NCI-H2029 treated with DMSO at 0.1 percent for 48 hours (cell line): ENCODE measurements at places on chromosomes 11 and 22.

- DNase-seq, result no peak
Measured at GRCh38 chr22:49514641-49515040, 313.0 kb downstream of the BRD1 start.

DNA sequence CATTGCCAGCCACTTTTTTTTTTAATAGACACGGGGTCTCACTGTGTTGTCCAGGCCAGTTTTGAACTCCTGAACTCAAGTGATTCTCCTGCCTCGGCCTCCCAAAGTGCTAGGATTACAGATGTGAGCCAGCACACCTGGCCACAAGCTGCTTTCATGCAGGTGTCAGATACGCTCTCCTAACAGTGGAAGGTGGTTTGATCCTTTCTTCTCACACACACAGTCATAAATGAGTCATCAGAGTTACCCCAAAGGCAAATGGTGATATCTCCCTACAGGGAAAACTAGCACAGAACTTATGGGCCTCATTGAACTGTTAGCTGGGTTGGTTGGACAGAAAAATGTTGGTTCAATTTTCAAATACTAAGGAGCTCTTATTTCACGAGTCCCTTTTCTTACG lies 38.2 kb upstream of the UBASH3B start:
- no peak for DNase-seq

DNA sequence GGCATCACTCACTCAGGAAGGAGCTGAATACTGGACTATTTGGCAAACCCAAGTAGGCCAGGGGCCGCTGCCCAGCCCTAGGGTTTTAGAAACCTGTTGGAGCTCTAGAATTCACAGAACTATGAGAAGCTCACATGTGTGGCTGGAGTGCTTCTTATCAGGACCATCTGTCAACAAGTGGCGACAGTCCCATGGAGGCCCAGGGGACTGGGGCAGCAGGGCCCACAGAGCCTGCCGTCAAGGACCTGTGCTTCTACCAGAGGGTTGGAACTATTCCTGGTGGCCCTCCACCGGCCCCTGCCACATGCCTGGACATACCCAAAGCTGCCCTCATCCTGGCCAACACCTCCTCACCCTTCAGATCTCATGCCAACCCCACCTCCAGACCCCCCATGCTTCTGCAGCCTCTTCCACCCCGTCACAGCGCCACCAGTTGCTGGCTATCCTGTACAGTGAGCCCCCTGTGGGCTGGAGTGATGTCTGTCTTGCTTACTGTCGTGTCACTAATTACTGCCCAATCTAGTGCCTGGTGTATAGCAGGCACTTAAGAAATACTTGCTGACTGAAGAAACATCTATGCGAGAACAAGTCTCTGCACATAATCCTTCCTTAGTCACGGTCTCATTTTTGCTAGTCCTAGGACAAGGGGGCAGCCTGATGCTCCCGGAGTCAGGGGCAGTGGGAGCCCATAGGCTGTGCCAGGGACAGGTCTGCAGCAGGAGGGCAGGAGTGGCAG lies 27.2 kb upstream of the RASL10A start:
- no peak for DNase-seq

- peak; percentile 97 for DNase-seq
Measured at GRCh38 chr11:34667810-34668582, 47.1 kb downstream of the EHF start.

DNA sequence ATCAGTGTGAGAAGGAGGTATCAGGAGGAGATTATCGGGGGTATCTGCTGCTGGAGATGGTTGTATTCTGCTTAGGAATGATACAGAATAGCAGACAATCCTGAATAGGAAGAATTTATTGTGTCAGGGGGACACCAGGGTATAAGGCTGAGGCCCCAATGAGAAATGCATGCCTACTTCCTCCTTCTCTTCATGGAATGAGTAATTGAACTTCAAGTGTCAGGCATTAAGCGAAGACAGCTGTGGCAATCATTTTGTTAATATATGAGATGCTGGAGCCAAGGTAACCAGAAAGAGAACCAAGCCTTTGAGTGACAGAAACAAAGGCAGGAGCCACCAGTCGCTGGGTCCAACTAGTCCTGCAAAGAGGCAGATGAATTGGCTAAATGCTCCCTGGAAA lies 49.1 kb downstream of the KIRREL3 start:
- no peak for DNase-seq

DNA sequence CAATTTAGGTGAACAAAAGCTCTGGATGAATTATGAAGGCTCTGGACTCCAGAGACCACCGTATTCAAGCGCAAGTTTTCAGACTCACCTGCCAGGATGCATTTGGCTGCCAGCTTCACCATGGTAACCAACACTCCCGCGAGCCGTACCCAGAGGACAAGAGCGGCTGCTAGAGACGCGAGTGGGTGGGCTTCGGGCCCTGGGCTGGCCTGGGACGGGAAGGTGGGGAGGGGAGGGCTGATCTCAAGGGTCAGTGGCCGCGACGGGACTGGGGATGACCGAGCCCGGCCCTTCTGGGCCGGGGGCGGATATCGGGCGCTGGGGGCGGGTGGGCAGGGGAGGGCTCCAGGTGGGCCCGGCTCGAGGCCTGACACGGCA lies 344 bp downstream of the IFT27 start:
- DNase-seq, result no peak

DNA sequence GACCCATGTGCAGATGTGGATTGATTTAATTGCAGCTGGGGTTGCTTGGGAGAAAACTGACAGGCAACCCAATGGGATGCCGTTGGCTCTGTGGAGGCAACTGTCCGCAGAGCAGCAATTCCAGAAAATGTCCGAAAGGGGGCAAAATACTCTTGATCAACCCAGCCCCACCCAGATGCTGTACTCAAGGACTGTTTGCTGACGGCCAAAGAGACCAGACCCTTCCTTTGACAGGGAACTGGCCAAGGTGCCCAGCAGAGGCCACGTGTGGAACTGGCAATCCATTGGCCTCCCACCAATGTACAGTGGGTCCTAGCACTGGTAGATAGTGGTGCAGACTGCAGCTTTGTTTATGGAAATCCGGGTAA lies 29.7 kb upstream of the KCNA4 start:
- DNase-seq, result no peak

DNA sequence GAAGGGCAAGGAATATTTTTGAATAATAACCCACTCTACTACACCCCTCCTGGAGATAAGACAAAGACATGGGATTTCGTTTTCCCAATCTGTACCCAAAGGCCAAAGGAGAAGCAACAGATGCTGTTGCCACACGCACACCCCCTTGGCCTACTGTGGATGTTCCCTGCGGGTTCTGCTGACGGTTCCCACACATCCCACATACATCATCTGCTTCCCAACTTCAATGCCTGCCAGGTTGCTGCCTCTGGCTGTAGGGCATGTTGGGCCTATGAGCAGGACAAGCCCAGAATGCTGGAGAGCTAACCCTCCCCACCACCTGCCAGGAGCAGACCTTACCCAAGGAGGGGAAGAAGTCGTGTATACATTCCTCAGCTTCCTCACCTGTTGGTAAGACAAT lies 13.6 kb upstream of the RBFOX2 start:
- no peak for DNase-seq

- peak; percentile 93 for DNase-seq
Measured at GRCh38 chr11:123083623-123084029, 21.7 kb upstream of the HSPA8 start.

DNA sequence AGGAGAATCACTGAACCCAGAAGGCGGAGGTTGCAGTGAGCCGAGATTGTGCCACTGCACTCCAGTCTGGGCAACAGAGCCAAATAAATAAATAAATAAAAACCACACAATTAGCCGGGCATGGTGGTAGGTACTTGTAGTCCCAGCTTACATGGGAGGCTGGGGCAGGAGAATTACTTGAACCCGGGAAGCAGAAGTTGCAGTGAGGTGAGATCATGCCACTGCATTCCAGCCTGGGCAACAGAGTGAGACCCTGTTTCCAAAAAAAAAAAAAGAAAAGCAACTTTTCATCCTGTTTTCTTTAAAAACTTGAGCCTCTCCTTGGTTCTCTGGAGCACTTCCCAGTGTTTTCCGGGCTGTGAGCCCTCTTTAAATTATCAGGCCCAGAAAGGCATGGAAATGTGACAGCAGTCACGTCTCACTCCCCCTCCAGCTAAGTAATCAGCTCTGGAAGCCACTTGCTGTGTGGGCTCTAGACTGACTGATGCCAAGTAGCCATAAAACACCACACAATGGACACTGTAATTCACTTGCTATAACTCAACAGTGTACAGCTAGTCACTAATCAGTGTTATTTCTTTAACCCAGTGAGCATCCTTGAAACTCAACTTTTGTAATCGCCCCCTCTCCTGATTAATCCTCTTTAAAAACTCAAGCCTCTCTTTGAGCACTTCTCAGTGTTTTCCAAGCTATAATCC lies 13.0 kb upstream of the MCHR1 start:
- no peak for DNase-seq

- no peak for DNase-seq
Measured at GRCh38 chr11:87628026-87628580, 547.1 kb downstream of the RAB38 start.

DNA sequence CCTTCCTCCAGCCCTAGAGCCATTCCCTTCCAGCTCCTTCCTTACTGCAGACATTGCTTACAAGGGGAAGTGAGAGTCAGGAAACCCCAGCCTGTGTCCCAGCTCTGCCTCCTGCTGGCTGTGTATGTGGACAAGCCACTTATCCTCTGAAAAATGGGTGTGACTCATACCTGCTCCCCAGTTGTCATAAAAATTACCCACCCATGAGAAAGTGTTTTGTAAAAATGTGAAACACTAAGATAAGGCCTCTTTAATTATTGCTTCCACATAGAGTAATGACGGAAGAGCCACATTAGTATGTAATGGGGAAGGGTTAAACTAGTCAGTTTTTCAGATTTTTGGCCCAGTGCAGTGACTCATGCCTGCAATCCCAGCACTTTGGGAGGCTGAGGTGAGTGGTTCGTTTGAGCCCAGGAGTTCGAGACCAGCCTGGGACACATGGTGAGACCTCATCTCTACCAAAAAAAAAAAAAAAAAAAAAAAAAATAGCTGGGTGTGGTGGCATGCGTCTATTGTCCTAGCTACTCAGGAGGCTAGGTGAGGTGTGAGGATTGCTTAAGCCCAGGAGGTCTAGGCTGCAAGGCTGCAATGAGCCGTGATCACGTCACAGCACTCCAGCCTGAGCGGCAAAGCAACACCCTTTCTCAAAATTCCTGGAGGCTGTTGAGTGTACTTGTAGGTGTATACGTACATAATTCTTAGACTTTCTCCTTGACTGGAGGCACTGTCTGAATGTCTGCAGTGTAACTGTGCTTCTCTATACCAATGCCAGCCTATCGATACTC lies 84.9 kb downstream of the CTTN start:
- DNase-seq, result no peak

DNA sequence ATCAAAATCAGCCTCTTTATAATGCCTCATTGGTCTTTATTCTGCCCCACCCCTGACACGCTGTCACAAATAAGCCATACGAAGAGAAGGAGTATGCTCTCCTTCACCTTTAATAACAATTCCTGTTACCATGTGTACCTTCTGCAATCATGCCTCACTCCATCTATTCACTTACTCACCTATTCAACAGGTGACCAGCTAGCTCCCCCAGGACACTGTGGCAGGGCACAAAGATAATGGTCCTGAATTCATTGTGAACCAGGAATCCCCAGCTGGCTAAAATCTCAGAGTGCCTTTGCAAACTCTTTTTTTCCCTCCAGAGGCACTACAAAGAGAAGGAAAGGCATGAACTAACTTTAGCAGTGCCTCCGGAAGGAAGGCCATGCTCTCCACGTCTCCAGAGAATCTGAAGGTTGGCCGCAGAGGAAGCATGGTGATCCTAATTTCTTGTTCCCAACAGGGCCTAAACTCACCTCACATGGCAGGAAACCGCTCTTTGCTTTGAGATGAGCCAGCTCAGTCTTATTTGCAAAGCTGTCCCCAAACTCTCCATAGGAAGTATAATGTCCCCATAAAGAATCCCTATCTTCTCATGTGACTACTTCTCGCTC lies 590.3 kb downstream of the BUD13 start:
- DNase-seq, result no peak

DNA sequence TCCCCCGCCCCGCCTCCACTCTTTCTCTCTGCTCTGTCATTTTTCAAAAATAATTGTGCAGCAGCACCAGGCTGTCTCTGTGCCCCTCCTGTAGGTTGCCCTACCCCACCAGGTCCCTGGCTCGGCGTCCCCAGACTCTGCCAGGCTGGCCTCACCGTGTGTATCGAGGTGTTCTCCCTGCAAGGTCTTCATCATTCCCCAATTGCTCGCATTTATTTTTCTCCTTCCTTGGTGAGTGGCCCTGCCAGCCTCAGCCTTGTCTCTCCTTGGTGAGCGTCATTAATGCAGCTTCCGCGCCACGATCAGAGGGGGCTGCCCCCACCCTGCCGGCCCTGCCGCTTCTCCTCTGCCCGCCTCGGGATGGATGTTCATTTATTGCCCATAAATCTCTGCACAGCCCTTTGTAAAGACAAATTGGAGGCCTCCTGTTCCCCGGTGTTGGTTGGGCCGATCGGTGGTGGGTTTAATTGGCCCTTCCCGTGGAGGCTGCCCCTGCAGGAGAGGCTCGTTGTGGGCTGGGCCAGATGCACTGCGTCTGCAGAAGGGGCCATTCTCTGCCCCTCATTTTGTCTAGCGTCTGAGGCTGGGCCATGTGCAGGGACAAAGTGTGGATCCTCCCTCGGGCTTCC lies 33.2 kb downstream of the RTN4R start:
- DNase-seq, result no peak

DNA sequence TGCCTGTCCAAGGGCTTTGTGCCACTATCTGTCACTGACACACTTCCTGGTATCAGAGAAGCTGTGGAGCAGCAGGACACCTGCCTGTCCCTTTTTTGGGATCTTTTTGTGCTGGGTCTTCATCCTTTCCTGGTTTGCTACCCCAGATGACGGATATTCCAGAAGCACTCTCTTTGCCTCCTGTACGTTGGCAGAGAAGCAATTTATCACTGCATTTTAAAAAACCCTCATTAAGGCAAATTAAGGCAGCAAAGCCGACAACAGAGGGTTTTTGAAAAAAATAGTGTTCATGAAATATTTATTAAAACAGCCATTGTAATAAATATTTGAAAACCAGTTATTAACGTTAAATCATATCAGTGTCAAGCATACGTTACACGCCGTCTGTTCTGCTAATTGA lies 209.6 kb upstream of the NTM start:
- DNase-seq, result no peak

DNA sequence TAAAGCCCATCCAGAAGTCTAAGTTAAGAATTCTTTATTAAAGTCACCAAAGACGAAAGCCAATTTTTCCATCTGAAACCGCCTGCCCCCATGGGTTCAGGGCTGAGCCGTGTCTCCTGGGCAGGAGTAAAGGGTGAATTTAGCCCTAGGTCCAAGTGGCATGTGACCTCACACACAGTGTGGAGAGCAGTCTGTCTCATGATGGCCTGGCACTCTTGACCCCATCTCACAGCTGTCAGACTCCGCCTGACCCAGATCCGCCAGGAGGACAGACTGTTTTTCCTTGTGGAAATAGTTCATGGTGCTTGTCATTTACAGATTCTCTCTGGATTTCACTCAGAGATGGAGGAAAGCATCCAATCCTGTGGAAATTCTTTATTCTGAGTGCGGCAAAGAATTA lies 109.7 kb downstream of the GALNT18 start:
- no peak for DNase-seq

- no peak for DNase-seq
Measured at GRCh38 chr11:127412722-127413380, 412.3 kb upstream of the KIRREL3 start.
